ENCODE measurements at places on chromosomes 12 and 14.

- DNase-seq: no peak
These were observed 65.5 kb downstream of the RASSF3 start for GRCh38 chr12:64675795-64676194.

- DNase-seq: no peak
These were observed 28.2 kb upstream of the PEX5 start for GRCh38 chr12:7161327-7161726.

- DNase-seq: no peak
These were observed 139.7 kb downstream of the PRIMA1 start for GRCh38 chr14:93648440-93649168.

DNA sequence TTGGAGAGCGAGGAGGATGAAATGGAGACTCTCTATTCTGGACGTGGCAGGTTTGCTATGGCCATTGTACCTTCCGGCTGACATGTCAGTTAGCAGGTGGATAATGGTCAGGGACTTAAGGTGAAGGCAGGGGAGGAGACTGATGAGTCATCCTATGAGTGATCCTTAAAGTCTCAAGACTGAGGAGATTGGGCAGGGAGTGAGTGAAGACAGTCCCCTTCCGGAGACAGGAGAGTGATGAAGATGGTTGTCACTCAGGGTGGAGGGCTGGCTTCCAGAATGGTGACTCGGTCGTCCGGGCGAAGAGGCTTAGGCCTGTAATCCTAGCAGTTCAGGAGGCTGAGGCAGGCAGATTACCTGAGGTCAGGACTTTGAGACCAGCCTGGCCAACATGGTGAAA lies 49.8 kb upstream of the CCDC63 start:
- no peak for DNase-seq

DNA sequence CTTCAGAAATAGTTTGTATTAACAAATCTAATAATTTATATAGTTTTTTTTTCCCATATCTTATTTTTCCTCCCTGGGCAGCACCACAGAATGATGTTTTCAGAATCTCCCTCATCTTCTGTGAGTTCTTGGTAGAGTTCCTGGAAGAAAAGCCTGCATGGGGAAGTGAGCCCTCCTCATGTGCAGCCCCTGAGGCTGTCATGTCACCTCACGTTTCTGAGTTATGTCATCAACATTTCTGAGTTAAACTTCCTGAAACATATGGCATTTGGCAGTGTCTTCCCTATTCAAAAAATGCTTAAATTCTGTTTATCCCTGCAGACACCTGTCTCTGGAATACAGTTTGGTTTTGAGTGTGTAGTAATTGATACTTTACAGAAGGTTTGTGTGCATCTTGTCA lies 979.0 kb downstream of the TMEM121 start:
- DNase-seq: no peak

- no peak for DNase-seq
These were observed 18.3 kb downstream of the MLH3 start for GRCh38 chr14:75032939-75033338.

DNA sequence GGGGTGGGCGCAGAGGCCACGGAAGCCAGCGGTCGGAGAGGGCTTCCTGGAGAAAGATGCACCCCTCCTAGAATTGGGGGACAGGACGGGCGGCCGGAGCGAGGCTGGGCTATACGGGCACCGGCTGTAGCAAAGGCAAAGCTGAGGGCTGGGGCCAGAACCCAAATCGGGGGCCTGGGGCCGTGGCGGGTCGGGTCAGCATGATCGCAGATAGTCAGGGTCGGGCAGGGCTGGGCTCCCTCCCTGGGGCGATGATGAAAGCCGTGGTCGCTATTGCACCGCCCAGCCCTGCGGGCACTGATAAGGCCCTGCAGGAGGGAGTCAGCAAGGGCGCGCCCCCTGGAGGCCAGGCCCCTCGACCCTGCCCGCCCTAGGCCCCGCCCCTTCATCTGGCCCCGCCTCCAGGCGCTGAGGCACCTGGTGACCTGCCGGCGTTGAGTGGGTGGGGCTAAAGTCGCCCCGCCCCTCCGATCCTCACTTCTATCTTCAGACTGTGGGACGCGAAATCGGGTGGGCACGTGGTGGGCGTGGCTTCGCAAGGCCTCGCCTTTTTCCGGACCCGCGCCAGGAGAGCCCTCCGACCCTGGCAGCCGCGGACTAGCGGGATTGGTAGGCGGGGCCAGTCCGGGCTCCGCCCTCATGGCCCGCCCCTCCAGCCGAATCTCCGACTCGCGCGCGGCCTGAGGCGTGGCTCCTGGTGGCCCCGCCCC lies 419 bp upstream of the SH2B3 start:
- peak; percentile 99 for DNase-seq

DNA sequence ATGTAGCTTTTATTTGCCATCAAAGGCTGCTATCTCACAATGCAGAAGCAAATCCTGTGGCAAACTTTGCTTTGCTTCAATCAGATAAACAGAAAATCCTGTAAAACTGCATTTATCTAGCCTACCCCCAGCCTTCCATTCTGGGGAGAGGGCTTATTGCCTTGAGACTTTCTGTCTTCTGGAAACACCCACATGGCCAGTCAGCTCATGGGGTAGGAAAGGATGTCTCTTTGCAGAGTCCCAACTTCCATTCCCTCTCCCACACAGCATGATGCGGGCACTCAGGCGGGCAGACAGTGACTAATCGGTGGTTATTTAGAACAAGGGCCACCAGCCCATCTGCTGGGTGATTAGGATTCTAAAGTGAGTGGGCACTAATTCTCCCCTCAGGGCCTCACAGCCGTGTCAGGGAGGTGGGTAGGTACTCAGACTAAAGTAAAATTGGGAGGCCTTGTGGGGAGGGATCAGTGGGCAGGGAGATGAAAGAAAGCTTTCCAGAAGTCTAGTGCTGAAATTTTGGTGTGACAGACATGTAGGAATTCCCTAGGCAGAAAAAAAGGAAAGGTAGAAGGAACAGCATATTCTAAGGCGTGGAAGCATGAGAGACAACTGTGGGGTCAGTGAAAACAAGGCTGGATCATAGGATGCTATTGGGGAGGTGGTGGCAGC lies 720.5 kb downstream of the VRK1 start:
- DNase-seq: no peak

GRCh38 chr12:79455286-79455685 lies 235.5 kb downstream of the PAWR start:
- no peak for DNase-seq

DNA sequence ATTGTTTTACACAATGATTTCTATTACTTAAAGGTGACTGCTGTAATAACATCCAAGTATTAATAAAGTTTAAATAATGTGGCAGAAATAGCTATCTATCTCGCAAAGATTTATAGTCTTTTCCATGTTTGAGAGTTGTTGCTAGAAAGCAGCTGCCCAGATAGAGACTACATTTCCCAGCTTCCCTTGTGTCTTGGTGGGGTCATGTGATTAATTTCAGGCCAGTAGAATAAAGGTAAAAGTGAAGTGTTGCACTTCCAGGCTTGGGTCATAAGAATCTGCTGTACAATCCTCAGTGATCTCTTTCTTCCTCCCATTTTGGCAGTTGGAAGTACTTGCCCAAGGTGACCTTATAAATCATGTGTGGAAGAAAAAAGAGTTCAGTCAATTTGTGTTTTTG lies 449.7 kb upstream of the USP15 start:
- DNase-seq: no peak

- no peak for DNase-seq
These were observed 80.8 kb downstream of the GRIP1 start for GRCh38 chr12:66598079-66598478.

- DNase-seq: no peak
These were observed 362.6 kb downstream of the BCL11B start for GRCh38 chr14:98909251-98909944.

- no peak for DNase-seq
These were observed 9.8 kb downstream of the NCKAP5L start for GRCh38 chr12:49818241-49818895.

- no peak for DNase-seq
These were observed 117.7 kb upstream of the RPL10L start for GRCh38 chr14:46769292-46769691.

DNA sequence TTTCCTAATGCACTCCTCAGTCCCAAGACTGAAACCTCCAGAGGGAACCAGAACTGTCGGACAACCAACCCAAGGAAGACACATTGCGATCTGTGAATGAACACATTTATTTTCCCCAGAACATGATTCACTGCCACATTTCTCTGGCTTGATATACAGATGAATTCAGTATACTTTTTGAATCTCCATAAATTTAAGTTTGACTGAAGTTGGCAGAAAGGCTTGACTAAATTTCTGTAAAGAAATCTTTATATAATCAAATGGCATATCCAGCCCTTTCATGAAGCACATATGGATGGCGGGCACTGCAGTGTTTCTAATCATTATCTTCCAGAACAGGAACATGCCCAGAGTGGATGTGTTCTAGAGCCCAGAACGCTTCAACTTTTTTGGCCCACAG lies 56.7 kb downstream of the DCAF5 start:
- no peak for DNase-seq

GRCh38 chr12:115570069-115570777 lies 707.3 kb downstream of the MED13L start:
- DNase-seq: no peak

- no peak for DNase-seq
These were observed 151.3 kb upstream of the DCN start for GRCh38 chr12:91333966-91334365.

- DNase-seq: no peak
These were observed 683.4 kb downstream of the SLC16A7 start for GRCh38 chr12:60279221-60279620.

DNA sequence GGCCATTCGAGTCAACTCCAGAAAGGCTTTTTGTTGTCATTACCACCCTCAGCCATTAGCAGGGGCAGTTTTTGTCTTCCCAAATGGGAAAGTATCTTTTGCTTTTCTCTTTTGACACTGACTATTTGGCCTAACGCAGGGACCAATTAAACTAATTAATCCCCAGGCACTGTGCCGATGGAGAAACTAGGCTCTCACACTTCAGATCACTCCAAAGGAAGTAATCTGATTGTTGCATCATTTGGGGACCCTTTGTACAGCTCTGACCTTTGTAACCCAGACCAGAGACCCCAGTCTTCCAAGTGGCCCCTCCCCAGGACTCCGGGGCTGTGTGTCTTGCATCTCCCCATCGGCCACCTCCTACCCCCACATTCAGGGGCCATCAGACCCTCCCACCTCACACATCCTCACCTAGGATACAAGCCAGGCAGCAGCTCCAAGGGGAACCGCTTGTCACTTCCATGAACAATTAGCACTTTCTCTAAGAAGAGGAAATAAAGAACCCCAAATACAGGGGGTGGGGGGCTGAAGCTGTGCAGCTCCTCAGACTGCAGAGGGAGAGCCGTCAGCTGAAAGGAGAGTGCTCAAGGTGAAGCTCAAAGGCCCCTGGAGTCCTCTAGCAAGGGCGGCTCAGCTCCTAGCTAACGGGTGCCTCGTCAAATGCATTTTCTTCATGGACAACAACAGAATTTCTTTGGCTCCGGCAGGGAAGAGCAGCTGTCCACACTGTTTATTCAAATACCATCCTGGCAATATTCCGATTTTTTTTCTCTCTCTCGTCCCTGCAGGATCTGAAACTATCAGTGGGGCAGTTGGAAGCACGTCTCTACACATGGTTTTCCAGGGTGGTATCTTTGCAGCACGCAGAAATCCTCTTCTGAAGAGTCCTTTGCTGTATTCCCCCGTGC lies 64.3 kb upstream of the DIO3 start:
- no peak for DNase-seq

GRCh38 chr14:94322648-94323570 lies at the start of gene SERPINA6:
SERPINA6 (minus strand) TSS chr14:94323336; CDS start chr14:94314648, 8,688 bp downstream.
- DNase-seq: no peak

DNA sequence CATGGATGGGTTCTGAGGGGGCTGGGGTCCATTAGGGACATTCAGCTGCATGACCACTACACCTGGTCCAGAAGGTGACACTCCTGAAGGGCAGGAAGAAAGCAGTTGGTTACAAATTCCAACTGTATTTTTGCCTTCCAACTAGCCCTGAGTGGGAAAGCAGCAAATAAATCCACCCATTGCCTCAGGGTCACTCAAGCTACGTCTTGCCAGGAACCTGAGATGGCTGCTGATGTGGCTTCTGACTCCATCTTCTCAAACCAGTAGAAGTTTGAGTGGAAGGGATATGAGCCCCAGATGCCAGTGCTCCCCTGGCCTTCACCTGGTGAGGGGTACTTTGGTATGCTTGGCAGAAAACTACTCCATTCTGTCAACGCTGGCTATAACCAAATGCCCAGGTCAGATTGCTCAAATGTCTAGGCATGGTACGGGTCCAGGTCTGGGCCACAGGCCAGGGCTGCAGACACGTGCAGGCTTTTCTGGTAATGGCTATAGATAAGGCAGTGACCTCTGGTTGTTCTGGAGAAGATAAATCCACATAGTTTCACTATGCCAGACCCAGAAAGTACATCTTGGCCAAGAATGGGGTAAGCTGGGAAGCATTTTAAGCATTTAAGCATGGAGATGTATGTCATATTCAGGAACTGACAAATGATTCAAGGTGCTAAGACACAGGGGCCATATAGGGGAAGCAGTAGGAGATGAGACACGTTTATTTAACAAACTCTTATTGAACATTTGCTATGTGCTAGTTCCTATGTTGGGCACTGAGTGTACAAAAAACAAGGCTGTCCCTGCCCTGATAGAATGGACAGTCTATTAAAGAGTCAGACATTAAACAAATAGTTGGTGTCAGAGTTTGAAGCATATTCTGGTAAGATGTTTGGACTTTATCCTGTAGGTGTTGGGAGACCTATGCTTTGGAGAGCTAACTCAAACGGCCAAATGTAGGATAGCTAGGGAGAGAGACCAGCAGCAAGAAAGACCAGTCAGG lies 8.3 kb upstream of the STAC3 start:
- DNase-seq: no peak
